ENCODE measurements at places on chromosomes 3 and 15.

- DNase-seq: no peak
Observed at GRCh38 chr15:68277131-68277602, 378 bp upstream of the FEM1B start.

DNA sequence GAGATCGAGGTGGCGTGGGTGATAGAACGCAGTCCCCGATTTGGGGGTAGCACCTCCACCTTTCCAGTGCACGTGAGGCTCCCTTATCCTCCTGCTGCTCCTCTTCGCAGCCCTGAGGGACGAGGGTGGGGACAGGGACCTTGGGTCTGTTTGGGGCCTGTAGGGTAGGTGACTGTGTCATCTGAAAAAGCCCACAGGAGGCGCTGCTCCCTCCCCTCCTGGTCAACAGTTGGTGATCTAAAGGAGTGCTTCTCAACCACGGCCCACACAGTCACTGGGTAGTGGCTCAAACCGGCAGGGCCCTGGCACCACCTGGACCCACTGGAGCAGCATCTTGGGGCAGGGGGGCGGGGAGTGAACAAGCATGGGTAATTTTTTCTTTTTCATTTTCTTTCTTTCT, 7.1 kb downstream of the LRRK1 start:
- no peak for DNase-seq

DNA sequence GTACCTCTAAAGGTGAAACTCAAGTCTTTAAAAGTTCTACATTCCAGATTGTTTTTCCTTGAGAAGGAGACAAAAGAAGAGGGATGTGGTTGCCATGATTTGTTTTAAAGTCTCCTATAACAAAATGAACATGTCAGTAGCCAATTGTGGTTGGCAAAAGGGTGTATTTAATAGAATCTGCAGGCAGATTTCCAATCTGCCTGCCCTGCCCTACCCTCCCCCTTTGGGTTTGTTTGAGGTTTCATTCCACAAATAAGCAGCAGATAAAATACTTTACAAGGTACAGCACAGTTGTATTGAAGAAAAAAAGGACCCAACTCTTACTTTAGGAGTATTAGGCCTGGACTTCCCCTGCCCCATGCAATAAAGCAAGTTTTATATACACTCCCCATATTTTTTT, 59.5 kb downstream of the MLH1 start:
- DNase-seq: no peak

GRCh38 chr3:121651684-121652083, 9.0 kb downstream of the HCLS1 start:
- DNase-seq: no peak

DNA sequence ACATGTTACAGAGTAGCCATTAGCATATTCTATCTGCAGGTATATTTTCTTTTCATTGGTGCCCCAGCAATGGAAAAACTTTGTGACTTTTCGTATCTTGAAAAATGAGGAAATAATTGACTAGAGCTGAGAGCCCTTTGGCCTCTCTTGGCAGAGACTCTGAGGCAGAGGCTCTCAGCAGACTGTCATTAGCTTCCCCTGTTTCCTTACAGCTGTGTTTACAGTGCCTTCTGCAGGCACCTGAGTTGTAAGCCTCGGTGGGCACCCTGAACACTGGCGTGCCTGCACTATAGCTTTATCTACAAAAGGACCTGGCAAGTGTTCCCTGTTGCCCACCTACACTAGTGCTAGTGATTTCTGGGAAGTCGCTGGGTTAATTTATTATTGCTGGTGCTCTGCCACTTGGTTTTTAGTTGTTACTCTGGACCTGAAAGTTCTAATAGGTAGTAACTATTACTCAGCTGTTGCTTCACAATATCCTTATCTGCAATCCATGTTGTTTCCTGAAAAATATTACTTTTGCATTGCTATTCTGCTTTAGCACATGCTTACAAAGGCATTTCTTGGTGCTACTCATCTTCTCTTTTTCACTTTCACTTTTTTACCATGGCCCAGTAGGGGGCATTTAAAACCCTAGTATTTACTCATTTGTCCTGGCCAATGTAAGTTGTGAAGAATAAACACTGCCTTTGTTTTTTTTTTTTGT, 7.8 kb upstream of the GPR171 start:
- DNase-seq: no peak

- no peak for DNase-seq
Observed at GRCh38 chr15:58401991-58402649, 29.7 kb upstream of the LIPC start.

GRCh38 chr3:48436477-48436787, 3.5 kb downstream of the CCDC51 start:
- no peak for DNase-seq

- peak; percentile 41 for DNase-seq
Observed at GRCh38 chr15:76994971-76995945, at the start of gene PSTPIP1. TSS of gene PSTPIP1 (plus strand) at chr15:76995126. CDS start at chr15:76995574, 448 bp downstream.

DNA sequence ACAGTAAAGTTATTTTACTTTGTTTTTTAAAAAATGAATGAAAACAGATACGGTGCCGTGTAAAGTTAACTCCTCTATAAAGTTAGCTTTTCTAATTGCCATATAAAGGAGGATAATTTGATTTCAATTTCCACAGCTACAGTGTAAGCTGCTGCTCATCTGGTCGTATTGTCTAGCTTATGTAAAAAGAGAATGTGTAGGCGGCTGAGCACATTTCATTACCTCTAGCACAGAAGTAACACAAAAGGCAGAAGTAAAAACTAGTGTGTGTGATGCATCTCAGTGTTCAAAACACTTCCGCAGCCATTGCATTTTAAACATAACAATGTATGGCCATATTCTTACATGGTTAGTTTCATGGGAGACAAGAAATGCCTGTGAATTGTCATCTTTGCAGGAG, 105.0 kb upstream of the P2RY1 start:
- DNase-seq: no peak
